Prostate gland (tissue), 2 donors: ENCODE measurements at places on chromosomes 5 and 9.

DNA sequence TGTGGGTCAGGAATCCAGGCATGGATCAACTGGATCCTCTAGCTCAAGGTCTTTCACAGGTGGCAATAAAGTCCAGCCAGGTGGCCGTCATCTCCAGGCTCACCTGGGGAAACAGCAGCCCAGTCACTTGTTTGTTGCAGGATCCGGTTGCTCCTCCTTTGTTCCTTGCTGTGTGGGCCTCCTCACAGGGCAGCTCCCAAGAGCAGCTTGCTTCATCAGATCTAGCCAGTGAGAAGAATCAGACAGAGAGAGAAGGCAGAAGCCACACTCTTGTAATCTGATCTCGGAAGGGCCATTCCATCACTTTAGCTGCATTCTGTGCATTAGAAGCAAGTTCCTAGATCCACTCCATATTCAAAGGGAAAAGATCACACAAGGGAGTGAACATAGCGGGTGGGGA, 3.2 kb upstream of the HSD17B3 start:
- no peak for DNase-seq
- no peak overlapping the region for H3K4me3 ChIP-seq
- no peaks in the 10 kb centered on the region for H3K4me1 ChIP-seq
- H3K27ac ChIP-seq, result no peak overlapping the region

- no peak for DNase-seq
- H3K27ac ChIP-seq, result no peak overlapping the region
- no peak overlapping the region for H3K4me3 ChIP-seq
- no peaks in the 10 kb centered on the region for H3K4me1 ChIP-seq
- H3K36me3 ChIP-seq, result peaks cover 5% of the 10 kb centered on the region
Observed at GRCh38 chr5:1797855-1798254, 1.8 kb downstream of the MRPL36 start.

DNA sequence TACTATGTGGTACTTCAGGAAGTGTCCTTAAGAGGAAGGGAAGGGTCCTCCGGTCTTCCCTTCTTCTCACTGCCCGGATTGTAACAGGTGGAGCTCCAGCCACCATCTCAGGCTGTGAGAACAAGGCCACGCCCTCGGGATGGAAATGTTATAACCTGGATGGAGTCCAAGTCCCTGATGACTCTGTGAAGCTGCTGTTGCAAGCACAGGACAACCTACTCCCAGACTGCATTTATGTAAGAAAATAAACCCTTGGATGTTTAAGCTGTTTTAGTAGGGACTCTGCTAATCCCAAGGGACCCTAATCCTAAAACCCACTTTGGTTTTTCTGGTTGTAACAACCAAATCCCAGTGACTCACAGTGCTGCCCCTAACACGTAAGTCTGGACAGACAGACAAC, 221.6 kb downstream of the ACTL7B start:
- H3K36me3 ChIP-seq, result no peaks in the 10 kb centered on the region
- DNase-seq, result peak; percentile 8
- no peak overlapping the region for H3K4me3 ChIP-seq
- H3K27me3 ChIP-seq, result no peaks in the 10 kb centered on the region

- H3K36me3 ChIP-seq, result no peaks in the 10 kb centered on the region
- no peak overlapping the region for H3K27ac ChIP-seq
- H3K4me3 ChIP-seq, result no peak overlapping the region
Observed at GRCh38 chr9:20636888-20637440, 14.7 kb upstream of the MLLT3 start.

DNA sequence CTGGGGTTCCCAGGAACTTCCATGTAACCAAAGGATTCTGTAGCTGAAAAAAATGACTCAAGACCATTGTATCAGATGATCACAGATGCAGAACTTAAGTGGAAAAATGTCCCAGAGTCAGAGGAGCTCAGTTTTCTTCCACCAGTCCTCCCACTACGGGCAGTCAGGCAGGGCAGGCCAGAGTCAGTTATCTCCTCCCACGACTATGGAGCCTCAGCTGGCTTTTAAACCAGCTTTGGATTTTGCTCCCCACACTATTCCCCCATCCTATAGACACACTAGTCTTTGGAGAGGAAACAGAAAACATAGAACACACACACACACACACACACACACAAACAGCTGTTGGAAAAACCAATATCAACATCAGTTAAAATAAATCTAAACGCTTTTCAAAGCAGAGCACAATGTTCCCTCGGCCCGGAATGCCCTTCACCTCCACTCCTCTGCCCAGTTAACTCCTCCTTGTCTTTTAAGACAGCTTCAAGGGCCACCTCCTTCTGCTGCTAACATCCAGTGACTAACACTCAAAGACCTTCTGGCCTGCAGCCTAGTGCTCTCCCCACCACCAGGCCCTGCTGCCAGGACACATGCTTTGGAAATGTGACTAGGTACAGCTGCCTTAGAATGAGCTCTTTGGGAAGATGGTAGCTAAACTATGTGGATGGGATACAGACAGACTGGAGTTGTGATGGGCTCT, 56.8 kb downstream of the NIPAL4 start:
- H3K36me3 ChIP-seq, result no peaks in the 10 kb centered on the region
- H3K27me3 ChIP-seq, result no peaks in the 10 kb centered on the region
- no peaks in the 10 kb centered on the region for H3K4me1 ChIP-seq
- H3K27ac ChIP-seq, result peak overlapping the region; percentile 51

GRCh38 chr9:106619211-106619610, 243.8 kb upstream of the ZNF462 start:
- H3K4me3 ChIP-seq, result no peak overlapping the region
- H3K27ac ChIP-seq, result no peak overlapping the region

- H3K27me3 ChIP-seq, result no peaks in the 10 kb centered on the region
- DNase-seq, result no peak
- no peak overlapping the region for H3K27ac ChIP-seq
- no peaks in the 10 kb centered on the region for H3K36me3 ChIP-seq
Observed at GRCh38 chr9:127733614-127734013, 1.5 kb downstream of the TOR2A start.
